ENCODE measurements at places on chromosomes 7 and 10.
A peak's percentile ranks its signal among the peaks of the same experiment; 100 is the strongest.

DNA sequence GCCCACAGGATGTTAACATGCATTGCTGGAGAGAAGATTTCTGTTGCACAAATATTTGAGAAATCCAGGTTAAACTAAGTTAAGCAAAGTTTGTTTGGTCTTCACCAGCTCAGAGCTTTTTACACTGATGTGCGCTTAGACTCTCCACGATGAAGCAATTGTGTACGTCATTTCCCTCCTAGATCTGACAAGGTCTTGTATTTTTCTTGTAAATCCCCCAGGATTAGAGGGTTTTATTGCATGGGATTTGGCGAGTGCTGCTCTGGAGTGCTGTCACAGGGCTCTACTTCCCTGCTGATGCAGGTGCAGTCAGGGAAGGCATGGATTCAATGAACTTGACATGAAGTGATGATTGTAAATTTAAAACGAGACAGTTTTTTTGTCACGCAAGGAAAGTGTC is 173.3 kb downstream of the PDE1C start:
- no peak for DNase-seq

- DNase-seq, result no peak
Measured at GRCh38 chr10:106557951-106558733, 606.4 kb downstream of the SORCS1 start.

DNA sequence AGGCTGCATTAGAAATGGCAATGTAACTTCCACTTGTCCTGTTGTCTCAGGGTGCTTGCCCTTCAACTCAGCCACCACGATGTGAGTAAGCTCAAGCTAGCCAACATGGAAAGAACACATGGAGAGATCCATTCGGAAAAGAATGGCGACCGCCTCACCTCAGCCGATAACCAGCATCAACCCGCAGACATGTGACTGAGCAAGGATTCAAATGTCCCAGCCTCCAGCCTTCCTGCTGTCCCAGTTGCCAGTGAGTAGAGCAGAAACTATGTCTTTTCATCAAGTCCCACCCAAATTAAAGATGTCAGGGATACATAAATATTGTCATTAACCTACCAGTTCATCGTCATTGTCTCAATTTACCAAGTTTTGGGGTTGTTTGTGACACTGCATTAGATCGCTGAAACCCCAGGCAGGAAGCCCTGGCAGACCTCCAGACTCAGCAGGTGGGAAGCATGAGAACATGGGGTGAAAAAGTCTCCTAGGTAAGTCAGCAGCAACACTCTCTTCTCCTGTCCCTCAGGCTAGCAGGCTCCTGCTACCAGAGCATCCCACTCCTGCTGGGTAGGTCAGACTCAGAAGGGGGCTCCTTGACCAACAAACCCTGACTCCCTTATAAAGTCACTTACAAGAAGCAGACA is 67.0 kb downstream of the OSBPL3 start:
- no peak for DNase-seq

DNA sequence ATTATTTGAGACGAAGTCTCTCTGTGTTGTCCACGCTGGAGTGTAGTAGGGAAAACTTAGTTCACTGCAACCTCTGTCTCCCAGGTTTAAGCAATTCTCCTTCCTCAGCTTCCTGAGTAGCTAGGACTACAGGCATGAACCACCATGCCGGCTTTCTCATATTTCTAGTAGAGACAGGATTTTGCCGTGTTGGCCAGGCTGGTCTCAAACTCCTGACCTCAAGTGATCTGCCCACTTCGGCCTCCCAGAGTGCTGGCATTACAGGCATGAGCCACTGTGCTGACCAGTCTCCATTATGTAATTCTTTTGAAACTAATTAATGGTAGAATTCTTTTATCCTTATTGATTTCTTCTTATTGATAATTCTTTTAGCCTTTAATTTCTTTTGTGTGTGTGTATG is 32.5 kb downstream of the PCLO start:
- no peak for DNase-seq

DNA sequence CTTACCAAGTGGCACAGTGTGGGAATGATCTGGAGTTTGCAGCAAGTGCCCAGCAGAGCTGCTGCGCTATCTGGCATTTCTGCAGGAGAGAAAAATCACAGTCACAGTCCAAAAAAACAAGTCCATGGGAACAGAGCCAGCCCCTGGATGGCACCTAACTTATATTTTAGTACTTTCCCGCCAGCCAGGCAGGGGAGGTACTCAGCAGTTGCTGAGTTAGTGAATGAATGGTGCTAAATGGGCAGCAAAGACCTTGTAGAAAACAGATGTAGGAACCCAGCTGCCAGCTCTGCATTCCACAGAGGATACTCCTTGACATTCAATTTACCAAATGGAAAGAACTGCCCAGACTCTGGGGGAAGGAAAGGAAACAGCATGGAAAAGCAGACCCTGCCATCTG is 54.5 kb downstream of the GSDME start:
- DNase-seq, result no peak

GRCh38 chr10:104300736-104301292 is 31.8 kb downstream of the GSTO2 start:
- no peak for DNase-seq

DNA sequence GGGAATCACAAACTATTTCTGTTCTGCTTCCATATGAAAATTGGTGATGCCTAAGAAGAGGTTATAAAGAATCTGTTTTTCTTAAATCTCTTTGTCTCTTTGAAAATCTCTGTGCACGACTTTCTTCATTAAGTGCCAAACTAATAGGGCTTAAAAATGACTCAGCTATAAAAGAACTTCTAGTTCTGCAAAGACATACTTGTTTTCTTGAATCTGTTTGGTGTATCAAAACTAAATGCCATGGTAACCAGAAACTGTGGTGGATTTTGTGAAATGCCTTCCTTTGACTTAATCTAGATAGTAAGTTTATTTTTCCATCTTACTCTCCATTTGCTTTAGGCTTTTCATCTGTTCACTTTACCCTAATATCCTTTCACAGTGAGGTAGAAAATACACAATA is 417.8 kb downstream of the PARD3 start:
- DNase-seq, result no peak

- DNase-seq, result no peak
Measured at GRCh38 chr10:80122746-80123145, 9.8 kb upstream of the PLAC9 start.

GRCh38 chr7:10930551-10930950 is 43.1 kb upstream of the PHF14 start:
- no peak for DNase-seq

GRCh38 chr10:99859585-99859984 is 77.1 kb downstream of the ABCC2 start:
- peak; percentile 26 for DNase-seq

GRCh38 chr7:151455690-151456089 is 15.7 kb upstream of the CRYGN start:
- no peak for DNase-seq

GRCh38 chr10:19778996-19779395 is 37.2 kb upstream of the PLXDC2 start:
- DNase-seq, result no peak

DNA sequence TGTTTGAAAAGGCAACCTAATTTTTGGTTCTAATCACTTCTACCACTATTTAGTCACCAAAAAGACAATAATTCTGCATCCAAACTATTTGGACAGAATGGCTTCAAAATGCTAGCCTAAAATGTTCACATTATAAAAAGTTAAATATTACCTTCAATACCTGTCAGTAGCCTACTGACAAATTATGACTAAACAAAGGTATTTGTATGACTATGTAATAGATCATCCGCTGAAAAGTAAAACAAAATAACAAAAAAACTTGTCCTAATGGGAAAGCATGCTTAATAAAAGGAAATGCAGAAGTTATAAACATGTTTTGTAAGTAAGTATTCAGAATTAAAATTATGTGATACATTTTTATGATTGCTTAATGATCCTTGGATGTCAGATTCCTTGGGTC is 36.6 kb downstream of the CD36 start:
- DNase-seq, result no peak

GRCh38 chr7:66321283-66321682 is 116.1 kb downstream of the TPST1 start:
- no peak for DNase-seq

DNA sequence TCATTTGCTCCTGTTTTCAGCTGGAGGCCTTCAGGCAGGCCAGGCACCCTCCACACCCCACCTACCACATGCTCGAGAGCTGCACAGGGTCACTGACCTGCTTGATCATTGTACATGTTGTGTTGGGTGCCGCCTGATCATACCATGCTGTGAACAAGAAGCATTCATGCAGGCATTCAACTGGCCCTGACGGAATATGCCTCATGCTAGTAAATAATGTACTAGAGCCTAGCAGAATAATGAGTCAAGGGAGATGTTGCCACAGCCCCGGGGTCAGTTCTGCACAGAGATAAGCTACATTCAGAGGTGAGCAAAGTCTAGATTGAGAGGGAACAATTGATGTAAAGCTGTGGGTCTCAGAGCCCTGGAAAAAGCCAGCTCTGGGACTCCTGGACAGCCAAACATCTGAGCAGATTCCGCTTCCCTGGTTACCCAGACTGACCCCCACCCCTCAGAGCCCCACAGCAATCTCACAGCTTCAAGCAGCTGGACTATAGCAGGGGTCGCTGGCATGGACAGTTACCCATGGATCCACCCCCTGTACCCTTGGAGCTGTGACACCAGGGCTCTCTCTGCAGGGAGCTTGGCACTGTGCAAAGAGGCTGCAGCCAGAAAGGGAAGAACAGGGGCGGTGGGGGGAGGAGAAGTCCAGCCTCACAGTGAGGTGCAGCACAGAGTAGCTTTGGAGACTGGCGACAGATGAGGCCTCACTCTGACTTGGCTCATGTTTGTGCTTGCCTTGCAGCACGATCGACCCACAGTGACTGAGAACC is 86.6 kb downstream of the FRMPD2 start:
- DNase-seq, result no peak

DNA sequence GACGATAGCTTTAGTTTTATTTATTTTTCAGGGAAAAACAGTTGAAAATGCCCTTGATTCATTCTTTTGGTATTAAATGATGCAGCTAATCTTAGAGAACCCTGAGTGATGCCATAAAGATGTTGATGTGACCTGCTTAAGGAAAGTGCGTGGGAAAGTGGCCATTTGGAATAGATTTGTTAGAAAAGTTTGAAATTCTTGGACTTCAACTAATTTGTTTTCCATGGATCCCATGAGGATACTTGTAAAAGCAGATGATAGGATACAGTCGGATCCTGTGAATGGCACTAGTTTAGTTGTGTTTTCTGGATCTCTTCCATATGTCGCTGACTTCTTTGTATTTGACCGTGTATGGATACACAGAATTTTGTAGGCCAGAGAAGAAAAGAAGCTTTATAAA is 69.0 kb downstream of the SEPTIN7 start:
- no peak for DNase-seq

DNA sequence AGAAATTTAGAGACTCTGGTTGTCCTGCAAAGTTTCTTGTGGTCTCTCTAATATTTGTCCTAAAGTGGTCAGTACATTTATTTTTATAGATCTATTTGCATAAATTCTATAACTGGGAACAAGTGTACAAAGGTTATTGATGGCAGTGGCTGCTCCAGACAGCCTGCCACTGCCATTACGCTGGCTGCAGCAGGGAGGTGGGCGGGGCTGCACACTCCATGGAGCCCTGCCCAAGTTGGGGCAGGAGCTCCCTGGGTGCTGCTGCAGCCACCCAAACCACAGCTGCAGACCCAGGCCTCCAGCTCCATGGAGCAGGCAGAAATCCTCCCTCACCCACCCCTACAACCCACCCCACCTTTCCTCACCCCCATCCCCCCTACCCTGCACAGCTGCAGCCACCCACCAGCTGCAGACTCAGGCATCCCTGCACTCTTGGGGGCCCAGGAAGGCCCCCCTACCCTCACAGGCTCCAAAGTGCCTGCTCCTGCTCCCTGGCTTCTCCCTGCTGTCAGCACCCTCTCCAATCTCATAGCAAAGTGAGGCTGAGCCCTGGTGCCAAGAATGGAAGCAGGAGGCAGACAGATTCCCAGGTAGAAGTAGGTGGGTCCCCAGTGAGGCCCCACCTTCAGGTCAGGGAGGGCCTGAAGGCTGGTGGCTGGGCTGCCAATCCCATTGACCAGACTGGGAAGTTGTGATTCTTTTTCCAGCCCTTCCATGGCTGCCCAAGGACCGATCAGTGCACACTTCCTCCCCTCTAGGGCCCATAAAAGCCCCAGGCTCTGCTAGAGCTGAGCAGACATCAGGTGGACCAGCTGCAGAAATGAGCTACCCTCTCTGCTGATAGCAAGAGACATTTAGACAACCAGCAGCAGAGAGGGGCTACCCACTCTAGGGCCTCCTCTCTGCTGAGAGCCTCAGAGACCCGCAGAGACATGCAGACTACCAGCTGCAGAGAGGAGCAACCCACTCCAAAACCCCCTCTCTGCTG is 4.8 kb upstream of the CYP3A43 start:
- no peak for DNase-seq

- DNase-seq, result no peak
Measured at GRCh38 chr7:152120210-152120609, 94.7 kb downstream of the GALNT11 start.

DNA sequence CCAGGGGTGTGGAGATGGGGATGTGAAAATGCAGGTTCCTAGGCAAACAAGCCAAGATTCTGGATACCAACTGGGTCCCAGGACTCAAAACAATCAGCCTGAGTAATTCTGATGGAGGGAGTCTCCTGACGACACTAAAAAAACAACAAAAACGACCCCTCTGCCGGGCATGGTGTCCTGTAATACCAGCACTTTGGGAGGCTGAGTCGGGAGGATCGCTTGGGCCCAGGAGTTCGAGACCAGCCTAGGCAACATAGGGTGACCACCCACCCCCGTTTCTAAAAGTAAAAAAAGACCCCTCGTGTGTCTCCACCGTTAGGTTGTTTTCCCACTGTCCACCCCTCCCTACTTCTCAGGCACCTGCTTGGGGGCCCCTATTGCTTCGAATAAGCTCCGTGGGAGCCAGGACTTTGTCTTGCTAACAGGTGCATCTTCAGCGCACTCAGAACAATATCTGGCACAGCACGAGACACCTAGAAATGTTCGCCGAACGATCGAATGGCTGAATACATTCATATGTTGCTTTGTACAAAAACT is 743 bp upstream of the NRF1 start:
- DNase-seq, result no peak

DNA sequence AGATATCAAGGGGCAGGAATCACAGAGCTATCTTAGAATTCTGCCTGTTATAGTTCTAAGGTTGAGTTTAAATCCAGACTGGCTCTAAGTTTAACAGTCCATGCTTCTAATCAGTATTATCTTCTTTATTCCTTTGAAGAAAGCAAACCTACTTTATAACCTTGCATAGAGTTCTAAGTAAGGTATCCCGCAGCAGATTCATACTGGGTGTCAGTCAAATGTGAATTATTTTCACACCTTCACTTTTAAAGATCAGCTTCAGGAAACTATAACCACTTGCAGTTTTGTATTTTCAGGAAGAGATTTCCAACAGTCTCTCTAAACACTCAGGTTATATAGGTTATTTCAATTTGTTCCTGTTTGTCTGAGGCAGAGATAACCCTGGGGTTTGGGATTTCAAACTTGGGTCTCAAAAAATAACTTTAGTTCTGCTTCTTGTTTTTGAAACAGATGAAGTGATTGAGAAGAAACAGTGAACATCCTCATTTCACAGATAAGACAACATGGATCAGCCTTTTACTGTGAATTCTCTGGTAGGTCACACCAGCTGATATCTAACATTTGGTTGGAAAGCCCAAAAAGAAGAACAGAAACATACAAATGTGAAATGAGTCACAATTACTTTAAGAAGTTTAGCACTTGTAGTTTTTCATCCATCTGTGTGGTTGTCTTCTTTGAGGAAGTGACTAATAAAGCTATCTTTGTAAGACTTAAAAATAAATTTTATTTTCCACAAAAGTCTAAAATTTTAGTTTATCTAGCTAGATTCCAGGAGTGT is 21.4 kb downstream of the STAMBPL1 start:
- peak; percentile 24 for DNase-seq

- peak; percentile 67 for DNase-seq
Measured at GRCh38 chr7:128135515-128136214, 104.4 kb upstream of the LRRC4 start.

GRCh38 chr7:70384891-70385290 is 747.1 kb upstream of the GALNT17 start:
- no peak for DNase-seq
